Mucosa of gallbladder (tissue), 1 donor: ENCODE measurements at places on chromosomes 13 and 19. TPM values are rescaled to one million over a fixed set of nuclear protein-coding genes. Genes with fewer than 3 reads are reported as not detected.
A peak's percentile ranks its signal among the peaks of the same experiment; 100 is the strongest.

DNA sequence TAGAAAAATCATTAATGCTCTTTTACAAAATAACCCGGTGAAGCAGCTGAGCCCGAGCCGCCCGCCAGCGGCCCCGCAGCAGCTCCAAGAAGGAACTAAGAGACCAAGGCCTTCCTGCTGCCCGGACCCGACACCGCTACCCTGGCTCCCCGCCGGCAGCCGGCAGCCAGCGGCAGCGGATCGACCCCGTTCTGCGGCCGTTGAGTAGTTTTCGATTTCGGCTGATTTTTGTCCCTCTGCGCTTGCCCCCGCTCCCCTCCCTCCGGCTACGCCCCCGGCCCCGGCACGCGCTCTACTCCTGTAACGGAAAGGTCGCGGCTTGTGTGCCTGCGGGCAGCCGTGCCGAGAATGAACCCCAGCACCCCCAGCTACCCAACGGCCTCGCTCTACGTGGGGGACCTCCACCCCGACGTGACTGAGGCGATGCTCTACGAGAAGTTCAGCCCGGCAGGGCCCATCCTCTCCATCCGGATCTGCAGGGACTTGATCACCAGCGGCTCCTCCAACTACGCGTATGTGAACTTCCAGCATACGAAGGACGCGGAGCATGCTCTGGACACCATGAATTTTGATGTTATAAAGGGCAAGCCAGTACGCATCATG is at the start of gene PABPC3:
Gene PABPC3 (plus strand): TSS at position 286 of the 603 bp plus-strand sequence. CDS start 63 bp downstream, at position 349.
- no peak for DNase-seq

- DNase-seq, result peak; percentile 63
Measured at GRCh38 chr19:8158411-8159074, 9.2 kb upstream of the FBN3 start.

GRCh38 chr19:18759304-18759994 is 31.7 kb downstream of the COMP start:
- no peak for DNase-seq

DNA sequence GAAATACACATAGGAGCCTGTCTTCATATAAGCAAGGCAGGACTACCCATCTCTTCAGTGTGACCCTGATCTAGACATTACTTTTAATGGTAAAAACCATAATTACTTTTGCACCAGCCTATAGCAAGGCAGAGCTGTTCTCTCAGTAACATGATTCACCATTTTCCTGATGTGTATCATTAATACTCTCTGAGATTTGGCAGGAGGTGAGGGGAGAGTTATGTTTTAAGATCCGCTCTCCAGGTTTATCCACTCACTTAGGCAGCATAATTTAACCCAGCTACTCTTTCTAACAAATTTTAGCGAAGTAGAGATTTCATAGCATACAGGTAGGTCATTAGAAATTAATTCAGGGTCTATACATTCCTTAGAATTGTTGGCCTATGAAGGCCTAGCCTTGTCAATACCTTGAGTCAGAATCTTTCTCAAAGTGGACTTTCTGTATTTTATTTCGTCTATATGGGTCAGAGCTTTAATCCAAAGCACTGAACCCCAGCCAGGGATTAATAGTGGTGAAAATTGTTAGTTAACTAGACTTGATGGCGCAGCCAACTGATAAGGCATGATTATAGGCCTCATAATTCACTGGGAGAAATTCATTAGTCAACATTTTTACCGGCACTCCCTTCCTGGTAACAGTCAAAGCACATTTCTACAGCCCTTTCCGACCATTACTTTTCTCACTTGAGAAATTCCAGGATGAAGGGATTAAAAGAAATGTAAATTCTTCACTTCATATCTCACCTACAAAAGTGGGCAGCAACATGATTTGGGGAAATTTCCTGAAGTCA is 955.1 kb downstream of the DIAPH3 start:
- DNase-seq, result no peak

- DNase-seq, result no peak
Measured at GRCh38 chr13:44311011-44311780, 62.4 kb upstream of the SERP2 start.

DNA sequence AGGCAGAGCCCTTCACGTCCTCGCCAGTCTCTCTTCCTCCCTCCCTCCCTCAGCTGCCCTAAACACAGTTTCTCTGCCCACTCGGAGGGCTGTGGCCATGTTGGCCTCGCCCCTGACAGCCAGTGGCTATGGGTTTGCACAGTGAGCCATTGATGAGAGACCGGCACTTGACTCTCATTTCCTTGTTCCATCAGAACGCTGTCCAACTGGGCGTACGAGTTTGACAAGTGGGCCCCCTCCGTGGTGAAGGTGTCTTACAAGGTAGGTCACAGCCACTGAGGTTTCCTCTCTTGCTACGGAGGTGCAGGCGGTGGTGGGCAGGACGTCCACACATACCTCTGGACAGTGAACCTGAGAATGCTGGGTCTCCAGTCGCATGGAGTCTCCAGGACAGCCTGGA is 57.9 kb downstream of the SMARCA4 start:
- peak; percentile 18 for DNase-seq

- DNase-seq, result no peak
Measured at GRCh38 chr13:109451726-109452125, 334.7 kb downstream of the IRS2 start.

- DNase-seq, result no peak
Measured at GRCh38 chr13:36778083-36778671, 40.8 kb upstream of the RFXAP start.

- DNase-seq, result peak; percentile 90
Measured at GRCh38 chr19:17794731-17795494, at the start of gene B3GNT3. TSS of gene B3GNT3 (plus strand) at chr19:17795138. CDS start at chr19:17807808, 12,670 bp downstream.

DNA sequence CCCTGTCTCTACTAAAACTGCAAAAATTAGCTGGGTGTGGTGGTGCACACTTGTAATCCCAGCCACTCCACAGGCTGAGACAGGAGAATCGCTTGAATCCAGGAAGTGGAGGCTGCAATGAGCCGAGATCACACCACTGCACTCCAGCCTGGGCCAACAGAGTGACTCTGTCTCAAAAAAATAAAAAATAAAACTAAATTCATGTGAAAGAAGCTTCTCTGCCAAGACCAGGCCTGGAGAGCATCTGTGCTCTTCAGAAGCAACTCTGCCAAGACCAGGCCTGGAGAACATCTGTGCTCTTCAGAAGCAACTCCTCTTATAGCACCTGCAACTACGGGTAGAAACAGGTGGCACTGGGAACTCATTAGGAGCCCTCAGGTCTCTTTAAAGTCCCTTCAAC is 37.7 kb downstream of the CRYL1 start:
- no peak for DNase-seq

DNA sequence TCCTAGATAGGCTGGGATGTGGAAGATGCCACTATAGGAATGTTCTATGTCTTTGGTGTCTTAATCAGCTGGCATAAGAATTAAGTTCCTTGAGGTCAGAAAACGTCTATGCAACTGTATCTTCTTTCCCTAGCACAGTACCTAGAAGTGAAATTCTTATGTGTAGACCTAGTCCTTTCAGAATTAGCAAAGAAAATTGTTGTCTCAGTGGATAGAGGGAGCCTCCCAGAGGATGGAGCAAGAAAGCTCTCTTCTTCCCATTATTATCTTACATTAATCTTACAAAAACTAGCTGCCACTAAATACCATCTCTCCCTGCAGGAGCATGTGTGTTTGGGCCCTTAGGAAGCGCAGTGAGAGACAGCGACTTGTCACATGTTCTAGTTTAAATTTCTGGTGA is 11.6 kb downstream of the CLDN10 start:
- DNase-seq, result no peak

- no peak for DNase-seq
Measured at GRCh38 chr19:495402-496111, 729 bp upstream of the MADCAM1 start.

DNA sequence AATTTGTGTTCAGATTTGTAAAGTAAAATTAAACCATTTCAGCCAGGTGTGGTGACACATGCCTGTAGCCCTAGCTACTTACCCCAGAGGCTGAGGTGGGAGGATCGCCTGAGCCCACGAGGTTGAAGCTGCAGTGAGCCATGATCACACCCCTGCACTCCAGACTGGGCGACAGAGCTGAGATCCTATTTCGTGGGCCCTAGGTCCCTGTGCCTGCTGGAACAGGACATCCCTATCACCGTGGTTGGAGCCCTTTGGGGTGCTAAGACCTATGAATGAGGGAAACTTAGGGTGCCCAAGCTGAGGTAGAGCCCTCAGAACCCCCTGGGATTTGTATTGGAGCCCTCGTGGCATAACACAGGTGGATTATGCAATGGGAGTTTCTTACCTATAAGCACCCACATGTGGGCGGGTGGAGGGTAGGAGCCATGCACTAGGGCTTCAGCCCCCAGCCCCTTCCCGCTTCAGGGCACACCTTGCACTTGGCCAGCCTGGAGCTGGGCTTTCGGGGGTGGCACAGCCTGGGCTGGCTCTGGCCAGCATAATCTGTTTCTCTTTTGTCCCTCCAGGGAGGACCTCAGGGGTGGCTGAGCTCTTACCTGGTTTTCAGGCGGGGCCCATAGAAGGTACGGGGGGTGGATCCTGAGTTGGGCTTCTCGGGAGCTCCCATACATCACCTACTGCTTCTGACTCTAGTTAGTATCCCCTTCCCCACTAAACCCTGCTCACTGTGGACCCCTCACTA is 7.2 kb upstream of the USF2 start:
- DNase-seq, result no peak

DNA sequence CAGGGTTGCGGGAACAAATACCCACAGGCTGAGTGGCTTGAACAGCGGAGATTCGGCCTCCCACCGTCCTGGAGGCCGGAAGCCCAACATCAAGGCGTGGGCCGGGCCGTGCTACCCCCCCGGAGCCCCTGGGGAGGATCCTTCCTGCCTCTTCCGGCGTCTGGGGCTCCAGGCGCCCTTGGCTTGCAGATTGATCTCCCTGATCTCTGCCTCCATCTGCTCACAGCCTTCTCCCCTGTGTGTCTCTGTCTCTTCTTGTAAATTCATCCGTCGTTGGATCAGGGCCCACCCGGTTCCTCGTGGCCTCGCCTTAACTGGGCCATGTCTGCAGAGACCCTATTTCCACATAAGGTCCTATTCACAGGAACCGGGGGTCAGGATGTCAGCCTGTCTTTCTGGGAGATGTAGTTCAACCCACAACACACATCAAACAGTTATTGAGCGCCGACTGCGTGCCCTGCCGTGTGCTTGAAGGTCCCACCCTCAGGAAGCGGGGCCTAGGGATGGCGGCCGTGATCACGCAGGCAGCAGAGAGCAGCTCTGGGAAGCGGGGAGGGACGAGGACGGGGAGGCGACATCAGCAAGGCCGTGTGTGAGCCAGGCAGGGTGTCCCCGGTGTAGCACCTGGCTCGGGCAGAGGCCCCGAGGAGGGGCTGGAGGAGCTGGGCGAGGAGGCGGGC is 21.3 kb downstream of the HCN2 start:
- DNase-seq, result peak; percentile 21

- DNase-seq, result no peak
Measured at GRCh38 chr19:9995084-9995483, 15.2 kb downstream of the COL5A3 start.

DNA sequence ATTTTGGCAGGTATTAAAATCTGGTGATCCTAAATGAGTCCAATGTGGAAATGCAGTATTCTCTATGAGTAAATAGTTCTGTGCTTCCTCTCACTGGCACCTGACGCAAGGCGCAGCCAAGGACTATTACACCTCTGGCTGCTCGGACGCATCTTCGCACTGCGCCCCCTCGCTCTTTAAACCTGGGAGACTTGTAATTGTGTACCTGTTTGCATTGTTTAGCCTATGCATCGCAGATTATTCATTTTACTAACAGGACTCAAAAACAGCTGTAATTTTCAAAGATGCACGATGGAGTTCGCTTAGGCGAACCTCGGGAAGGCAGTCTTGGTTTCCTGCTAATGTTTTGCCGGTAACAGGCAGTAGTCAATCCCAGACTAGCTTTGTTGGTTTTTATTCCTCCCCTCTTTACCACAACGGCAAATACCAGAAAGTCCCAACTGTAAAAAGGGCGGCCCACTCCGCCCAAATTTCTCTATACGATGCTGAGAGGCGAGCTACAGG is 113.2 kb downstream of the KCNRG start:
- DNase-seq, result no peak

DNA sequence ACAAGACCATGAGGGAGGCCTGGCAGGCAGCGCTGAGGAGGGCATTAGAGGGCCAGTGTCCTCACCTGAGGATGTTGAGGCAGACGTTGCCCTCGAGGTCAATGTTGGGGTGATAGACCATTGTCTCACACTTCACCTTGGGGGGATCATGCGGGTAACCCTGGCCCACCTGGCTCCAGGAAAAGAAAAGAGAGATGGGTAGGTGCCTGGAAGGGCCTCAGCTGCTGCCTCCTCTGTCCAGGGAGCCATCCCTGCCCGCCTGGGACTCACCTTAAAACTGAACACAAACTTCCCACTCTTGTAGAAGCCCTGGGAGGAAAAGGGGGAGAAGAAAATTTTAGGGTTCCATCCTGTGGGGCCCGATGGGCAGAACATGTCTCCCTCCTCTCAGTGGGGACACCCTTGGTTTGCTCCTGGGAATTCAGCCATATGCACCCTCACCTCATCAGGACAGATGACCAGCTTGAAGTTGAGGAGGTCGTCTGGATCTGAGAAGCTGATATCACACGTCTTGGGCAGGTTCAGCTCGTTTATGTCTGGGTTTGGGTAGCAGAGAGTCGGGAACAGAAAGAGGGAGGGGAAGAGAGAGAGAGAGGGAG is 1.7 kb downstream of the UBE2M start:
- no peak for DNase-seq

DNA sequence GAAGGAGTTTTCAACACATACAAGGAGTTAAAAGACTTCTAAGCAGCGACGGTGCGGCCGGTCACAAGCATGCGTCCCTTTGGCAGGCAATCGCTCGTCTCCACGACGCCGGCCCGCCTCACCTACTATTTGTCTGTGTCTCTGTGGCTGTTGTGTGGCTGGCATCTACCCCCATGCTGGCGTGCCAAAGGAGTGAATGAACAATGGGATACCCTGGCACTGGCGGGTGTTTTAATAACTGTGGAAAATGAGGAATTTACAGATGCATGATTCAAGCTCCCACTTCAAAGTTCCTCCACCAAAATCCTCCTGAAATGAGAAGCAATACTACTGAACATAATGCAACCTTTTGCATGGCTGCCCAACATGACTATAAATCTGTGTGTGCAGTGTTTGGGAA is 176.6 kb downstream of the KLF5 start:
- no peak for DNase-seq

DNA sequence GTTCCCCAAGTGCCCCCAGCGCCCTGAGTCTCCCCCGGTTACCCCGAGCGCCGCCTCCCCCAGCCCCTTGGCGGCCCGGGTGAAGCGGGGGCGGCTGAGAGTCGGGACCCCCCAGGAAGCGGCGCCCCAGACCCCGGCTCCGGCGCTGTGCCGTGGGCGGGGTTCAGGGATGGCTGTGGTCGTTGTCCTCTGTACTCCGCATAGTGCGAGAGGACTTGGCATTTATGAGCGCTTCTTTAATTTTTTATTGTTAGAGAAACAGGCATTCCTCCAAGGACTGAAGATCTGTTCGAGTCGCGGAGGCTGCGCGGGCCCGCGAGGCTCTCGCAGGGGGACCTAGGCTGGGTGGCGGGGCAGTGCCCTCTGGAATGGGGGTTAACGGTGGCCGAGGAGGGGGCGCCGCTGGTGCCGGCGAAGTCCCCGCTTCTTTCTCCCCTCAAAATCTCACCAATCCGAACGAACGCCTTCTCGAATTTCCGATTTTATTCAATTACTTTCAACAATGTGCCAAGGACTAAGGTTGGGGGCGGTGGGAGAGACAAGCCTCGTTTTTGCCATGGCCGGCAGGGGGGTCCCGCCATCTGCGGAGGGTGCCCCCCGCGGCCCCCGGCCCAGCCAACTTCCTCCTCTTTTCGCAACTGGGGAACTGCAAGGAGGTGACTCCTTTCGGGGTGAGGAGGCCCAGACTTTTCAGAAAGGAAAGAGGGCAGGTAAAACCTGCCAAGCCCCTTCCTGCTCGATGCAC is 596 bp upstream of the GJB2 start:
- DNase-seq, result no peak

Gene DHDH
- 1.9 TPM for total RNA-seq

Gene ZNF256
- 5.7 TPM for total RNA-seq

Gene LGALS14
- not detected for total RNA-seq

Gene TMEM145
- total RNA-seq, result 0.63 TPM

Gene ZNF66
- total RNA-seq, result 8.0 TPM

Gene ZNF540
- 3.1 TPM for total RNA-seq
